ENCODE measurements at places on chromosomes 1 and 21.

DNA sequence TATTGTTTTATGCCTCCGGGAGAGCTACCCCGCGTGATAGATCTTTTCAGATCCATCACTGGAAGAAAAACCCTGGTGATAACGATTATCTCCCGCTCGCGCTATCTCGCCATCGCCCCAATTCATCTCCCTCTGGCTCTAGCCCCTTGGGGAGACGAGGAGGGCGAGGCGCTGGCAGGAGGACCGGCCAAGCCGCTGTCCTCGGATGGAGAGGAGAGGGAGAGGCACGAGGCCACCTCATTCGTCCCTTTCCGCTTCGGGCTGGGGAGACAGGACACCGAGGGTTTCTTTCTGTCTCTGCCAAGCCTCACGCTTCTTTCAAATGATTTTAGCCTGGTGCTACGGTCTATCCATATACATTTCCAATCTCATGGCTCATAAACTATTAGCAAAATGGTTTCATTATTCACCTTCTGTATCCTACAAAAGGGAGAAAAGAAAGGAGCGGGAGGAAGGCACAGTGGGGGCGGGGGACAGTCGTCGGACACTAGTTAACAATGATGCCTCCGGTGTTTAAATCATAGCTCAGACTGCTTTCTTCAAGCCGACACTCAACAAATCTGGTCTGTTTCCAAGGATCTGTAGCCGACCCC, 415.0 kb upstream of the ESRRG start:
- no peak for DNase-seq

- DNase-seq, result no peak
Measured at GRCh38 chr1:57249511-57249910, 174.3 kb downstream of the DAB1 start.

- DNase-seq, result no peak
Measured at GRCh38 chr1:198082576-198082975, 74.2 kb upstream of the NEK7 start.

DNA sequence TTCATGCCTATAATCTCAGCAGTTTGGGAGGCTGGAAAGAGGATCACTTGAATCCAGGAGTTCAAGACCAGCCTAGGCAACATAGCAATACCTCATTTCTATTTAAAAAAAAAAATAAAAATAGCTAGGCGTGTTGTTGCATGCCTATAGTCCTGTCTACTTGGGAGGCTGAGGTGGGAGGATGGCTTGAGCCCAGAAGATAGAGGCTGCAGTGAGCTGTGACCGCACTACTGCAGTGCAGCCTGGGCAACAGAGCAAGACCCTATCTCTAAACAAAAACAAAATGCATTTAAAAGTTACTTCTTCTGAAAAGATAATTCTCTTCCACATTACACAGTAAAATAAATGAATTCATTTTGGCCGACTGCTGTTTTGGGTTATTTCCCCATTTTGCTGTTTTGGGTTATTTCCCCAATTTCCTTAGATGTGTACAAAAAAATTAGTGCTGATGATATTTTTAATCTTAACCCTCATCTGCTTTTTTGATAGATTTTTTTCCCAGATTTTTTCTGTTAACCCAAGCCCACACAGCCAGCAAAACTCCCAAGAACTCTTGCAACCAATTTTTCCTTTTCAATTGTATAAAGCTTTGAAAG, 23.0 kb upstream of the SAMSN1 start:
- DNase-seq, result no peak

DNA sequence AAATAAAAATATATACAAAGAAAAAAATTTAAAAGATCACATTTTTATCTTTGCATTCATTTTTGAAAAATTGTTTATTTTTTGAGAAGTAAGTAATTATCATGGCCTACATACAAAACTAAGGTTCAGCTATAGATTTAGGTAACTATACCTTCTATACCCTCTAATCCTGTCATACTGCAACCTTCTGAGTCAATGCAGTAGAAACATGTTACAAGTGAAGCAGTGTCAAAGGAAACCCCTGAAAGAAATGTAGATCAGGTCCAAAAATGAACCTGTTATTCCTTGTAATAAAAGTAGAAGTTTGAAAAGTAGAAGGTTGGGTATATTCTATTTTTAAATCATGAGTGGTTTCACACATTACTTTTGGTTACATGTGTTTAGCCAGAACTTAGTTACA, 51.3 kb downstream of the PTGS2 start:
- DNase-seq, result no peak

DNA sequence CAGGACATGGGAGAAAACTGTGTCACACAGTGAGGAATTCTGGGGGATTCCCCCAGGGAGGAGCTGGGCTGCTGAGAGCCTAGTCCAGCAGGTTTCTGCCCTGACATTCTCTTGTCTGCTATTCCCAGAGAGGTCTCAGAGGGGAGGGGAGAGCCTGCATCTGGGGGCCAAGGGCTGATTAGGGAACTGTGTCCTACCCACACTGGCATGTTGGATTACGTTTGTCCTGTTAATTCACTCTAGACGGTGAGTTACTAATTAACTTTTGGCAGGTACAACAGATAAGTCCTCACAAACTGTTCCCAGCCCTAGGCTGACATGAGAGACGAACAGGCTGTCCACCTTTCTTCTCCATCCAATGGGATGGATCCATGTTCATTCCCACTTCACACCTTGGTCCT, 2.6 kb upstream of the SH3BGRL3 start:
- no peak for DNase-seq

- DNase-seq, result no peak
Measured at GRCh38 chr1:53442299-53442698, 16.9 kb upstream of the DMRTB1 start.

DNA sequence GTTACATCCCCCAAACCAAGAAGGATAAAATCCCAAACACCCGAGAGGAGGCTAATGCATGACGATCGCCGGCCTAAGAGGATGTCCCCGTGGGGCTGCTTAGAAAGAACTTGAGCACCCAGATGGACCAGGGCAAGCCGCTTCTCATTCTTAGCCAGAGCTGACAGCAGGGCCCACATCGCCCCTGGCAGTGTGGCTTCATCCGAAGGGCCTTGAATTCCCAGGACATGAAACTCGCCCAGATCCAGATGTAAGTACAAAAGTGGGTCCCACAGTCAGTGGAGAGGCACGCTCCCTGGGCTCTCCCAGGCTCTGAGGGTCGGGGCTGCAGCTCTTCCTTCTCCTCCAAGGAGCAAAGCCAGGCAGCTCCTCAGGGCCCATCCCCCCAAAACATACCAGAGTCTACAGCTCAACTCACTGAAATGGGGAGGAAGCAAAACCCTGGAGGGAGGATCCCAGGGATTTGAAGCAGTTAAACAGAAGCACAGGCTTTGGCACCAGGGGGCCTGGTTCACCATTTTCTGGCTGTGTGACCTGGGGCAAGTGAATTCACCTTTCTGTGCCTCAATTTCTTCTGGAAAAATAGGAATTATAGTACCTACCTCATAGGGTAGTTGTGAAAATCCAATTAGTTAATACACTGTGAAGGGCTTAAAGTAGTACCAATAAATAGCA, 85.6 kb downstream of the MAN1C1 start:
- DNase-seq, result no peak

Data from mucosa of gallbladder (tissue), 1 donor.